ENCODE measurements at places on chromosomes 3 and 15. TPM values are rescaled to one million over a fixed set of nuclear protein-coding genes. Genes with fewer than 3 reads are reported as not detected.

GRCh38 chr3:76842216-76842615 is 197.7 kb upstream of the ROBO2 start:
- DNase-seq = no peak

GRCh38 chr15:75687486-75688277 is 25.0 kb downstream of the CSPG4 start:
- DNase-seq = no peak

DNA sequence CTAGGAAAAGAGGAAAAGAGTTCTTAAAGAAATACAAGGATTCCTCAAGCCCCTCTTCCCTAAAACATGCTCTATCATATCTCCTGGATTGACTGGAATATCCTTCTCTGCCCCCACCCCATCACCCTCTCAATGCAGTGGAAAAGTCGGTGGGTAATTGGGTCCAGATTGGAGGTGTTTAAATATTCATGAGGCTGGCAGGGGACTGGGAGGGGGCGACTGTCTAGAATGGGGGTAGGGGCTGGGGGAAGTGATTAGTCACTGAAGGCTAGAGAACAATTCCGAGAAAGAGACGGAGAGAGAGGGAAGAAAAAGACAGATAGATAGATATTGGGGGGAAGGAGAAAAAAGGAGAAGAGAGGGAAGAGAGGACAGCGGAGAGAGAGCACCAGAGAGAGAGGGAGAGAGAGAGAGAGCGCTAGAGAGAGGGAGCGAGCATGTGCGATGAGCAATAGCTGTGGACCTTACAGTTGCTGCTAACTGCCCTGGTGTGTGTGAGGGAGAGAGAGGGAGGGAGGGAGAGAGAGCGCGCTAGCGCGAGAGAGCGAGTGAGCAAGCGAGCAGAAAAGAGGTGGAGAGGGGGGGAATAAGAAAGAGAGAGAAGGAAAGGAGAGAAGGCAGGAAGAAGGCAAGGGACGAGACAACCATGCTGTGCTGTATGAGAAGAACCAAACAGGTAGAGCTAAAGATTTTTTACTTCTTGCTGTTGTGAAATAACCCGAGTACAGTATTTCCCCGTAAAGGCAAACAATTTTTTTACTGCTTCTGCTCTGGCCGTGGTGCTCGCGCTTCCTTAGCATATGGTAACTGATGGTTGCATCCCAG is at the start of gene GAP43:
Gene GAP43 (plus strand): TSS at position 467 of the 825 bp plus-strand sequence. CDS start 180 bp downstream, at position 647.
- DNase-seq = peak; percentile 30

GRCh38 chr3:127749361-127749760 is 73.0 kb downstream of the MGLL start:
- DNase-seq = no peak

DNA sequence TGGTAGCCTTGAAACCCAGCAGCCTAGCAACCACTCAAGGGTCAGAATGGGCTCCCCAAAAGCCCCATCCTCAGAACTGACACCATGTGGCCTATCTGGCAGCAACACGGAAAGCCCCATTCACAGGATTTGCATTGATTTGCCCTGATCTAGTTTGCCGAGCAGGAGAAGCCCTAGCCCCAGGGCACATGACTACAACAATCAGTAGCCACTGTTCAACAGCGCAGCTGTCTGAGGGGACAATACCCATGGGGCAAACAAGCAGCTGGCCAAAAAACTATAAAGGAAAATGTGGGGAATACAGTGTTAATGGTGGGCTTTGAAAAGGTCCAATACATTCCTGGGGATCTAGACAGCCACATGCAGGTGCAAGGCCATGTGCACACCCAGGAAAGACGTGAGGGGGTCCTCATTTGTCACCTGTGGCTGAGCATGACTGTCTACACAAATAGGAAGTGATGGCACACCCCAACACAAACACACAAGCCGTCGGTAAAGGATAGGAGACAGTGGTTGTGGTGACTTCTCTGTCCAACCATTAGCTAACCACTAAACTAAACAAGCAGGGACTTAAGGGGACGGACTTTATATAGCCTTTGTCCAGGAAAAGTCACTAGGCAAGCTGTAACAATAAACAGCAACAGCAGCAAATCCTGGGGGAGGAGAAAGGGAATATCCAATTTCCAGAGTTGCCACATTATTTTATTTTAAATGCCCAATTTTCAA is 113.7 kb downstream of the LRIG1 start:
- no peak for DNase-seq

Gene ZPLD1
- 0.50 TPM for total RNA-seq

Gene CLRN1
- total RNA-seq = not detected

Data from psoas muscle (tissue), 8 donors.